Fibroblast of the aortic adventitia (primary cell): ENCODE measurements at places on chromosomes 1 and 21.

- no peak for DNase-seq
Observed at GRCh38 chr1:230141797-230142607, 75.0 kb downstream of the GALNT2 start.

DNA sequence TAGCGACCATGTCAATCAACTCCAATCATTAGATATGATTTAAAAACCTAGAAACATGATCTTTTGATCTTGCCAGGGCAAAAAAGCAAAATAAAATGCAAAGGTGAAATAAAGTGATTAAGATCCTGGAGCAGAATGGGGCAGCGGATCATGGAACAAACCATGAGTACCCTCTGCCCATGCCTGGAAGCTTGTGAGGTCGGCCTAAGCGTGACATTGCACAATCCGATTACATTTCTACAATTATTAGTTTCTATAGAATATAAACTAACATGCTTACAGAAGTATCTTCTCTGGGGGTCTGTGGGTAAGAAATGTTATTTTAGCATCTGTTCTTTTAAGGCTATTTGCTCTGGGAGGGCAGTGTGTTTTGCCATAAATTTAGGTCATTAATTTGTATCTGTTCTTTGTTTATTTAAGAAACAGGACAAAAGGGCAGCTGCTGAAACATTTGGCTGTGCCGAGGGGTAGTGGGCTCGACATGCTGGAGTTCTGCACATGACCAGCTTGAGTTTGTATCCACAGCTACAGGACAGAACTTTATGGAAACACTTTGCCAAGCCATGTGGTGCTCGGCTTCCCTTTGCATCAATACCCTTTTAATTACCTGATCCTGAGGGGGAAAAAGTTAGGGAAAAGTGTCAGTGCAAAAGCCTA is 55.9 kb downstream of the ZBTB18 start:
- no peak for DNase-seq

DNA sequence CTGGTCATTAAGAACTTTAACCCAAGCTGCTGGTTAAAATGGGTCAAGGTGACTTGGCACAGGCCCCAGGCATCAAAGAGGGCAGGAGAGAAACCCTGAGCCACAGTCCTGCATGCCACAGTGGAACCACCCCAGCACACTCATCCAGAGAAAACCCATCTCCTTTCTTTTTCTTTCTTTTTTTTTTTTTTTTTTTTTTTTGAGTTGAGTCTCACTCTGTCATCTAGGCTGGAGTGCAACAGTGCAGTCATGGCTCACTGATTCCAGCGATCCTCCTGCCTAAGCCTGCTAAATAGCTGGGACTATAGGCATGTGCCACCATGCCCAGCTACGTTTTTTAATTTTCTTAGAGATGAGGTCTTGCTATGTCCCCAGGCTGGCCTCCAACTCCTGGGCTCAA is 109.2 kb upstream of the RAB4A start:
- DNase-seq, result no peak

- DNase-seq, result peak; percentile 13
Observed at GRCh38 chr1:111436726-111437125, 9.2 kb upstream of the OVGP1 start.

DNA sequence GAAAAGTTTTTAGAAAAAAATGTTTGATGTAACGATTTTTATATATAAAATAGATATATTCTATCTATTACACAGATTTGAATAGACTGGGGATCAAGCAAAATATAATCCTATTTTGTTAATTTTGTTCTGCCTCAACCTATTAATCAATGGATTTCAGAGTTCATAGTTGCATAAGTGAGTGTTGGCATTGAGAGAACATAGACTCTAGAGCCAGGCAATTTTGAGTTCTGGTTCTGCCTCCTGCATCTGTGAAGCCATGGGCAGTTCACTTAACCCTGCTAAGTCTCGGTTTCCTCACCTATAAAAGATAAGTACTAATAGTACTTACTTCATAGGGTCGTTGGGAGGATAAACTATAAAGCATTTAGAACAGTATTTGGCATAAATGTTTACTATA is 13.6 kb upstream of the PKN2 start:
- DNase-seq, result no peak

DNA sequence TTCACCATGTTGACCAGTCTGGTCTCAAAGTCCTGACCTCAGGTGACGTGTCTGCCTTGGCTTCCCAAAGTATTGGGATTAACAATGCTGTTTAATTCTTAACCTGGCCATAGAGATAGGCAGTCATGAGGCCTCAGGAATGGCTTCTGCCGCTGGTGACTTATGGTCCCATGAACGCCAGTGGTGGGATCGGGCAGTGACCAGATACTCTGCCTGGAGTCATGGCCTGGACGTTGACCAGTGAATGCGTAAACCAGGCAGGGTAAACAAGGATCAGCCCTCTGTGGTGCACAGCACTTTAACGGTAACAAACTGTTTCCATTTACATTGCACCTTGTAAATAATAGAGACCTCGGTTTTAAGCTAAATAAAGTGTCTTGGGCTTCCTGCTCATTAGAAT is 23.0 kb downstream of the MTARC1 start:
- no peak for DNase-seq

DNA sequence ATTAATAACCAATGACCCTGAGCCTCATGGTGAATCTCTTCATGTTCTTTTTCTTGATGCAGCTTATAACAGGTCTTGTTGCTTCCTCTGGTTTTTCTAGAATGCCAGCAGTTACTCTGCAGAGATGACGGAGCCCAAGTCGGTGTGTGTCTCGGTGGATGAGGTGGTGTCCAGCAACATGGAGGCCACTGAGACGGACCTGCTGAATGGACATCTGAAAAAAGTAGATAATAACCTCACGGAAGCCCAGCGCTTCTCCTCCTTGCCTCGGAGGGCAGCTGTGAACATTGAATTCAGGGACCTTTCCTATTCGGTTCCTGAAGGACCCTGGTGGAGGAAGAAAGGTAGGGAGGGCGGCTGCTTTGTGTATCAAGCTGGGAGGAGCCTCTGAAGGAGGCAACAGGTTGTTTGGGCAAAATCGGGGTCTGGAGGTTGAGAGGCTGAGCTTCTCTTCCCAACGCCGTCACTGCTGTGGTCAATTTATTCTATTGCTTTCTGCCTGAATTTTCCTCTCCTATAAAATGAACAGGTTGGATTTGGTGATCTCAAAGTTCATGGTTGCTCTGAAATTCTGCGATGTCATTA is 6.7 kb downstream of the ABCG1 start:
- DNase-seq, result no peak

DNA sequence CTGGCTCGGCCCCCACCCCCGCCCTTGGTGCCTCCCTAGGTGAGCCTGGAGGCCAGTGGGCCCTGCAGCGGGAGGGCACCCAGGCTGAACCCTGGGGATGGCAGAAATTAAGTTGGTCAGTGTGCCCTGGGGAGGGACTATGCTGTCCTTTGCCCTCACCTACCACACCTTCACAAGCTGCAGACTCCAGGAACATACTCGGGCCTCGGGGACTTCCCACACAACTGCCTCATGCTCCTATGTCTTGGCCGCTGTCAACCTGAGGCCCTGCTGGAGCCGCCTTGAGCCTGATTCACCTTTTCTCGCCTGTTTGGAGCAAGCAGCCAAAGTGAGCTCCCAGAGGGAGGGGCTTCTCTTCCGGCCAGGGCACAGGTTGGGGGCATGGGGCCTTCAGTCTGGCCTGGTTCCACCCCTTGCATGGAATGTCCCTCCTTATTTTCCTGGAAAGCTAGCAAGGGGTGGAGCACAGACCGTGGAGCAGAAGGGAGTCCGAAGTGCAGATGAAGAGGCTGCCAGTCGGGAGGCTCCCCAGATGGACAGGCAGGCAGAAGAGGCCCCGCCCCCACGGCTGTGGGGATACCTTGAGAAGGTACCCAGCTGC is 24.7 kb downstream of the KNCN start:
- no peak for DNase-seq

DNA sequence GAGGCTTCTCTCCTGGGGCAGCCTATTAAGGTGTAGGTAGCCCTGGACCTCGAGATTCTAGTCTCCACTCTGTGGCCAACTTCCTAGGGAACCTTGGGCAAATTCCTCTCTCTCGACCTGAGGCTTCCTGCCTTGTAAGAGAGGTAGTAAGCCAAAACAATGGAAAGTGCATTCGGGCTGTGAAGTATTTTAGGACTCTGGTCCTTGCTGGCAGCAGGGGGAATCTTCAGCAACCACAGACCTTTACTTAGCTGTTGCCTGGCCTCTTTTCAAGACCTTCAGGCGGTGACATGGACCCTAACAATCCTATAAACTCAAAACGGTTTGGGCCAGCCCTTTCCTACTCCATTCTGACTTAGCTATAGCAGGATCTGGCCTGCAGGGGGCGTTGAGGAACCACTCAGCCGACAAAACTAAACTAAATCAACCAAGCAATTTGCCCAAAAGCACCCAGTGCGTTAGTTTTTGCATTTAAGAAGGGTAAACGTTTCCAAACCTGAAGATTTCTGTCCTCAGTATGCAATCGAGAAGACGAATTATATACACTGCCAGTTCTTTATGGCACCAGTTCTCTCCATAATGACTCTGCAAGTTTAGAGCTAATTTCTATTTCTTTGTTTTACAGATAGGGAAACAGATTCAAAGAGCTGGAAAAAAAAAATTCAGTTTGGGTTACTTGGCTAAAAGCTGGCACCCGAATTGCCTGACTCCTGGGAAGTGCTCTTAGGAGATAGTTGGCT is 10.9 kb upstream of the SESN2 start:
- DNase-seq, result peak; percentile 94

- peak; percentile 82 for DNase-seq
Observed at GRCh38 chr21:36028127-36029069, 31.9 kb downstream of the SETD4 start.

DNA sequence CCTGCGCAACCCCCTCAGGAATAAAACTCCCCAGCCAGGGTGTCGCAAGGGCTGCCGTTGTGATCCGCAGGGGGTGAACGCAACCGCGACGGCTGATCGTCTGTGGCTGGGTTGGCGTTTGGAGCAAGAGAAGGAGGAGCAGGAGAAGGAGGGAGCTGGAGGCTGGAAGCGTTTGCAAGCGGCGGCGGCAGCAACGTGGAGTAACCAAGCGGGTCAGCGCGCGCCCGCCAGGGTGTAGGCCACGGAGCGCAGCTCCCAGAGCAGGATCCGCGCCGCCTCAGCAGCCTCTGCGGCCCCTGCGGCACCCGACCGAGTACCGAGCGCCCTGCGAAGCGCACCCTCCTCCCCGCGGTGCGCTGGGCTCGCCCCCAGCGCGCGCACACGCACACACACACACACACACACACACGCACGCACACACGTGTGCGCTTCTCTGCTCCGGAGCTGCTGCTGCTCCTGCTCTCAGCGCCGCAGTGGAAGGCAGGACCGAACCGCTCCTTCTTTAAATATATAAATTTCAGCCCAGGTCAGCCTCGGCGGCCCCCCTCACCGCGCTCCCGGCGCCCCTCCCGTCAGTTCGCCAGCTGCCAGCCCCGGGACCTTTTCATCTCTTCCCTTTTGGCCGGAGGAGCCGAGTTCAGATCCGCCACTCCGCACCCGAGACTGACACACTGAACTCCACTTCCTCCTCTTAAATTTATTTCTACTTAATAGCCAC is 696 bp downstream of the TGFB2 start:
- peak; percentile 79 for DNase-seq

GRCh38 chr1:199460933-199461332 is 566.6 kb upstream of the NR5A2 start:
- DNase-seq, result peak; percentile 31

DNA sequence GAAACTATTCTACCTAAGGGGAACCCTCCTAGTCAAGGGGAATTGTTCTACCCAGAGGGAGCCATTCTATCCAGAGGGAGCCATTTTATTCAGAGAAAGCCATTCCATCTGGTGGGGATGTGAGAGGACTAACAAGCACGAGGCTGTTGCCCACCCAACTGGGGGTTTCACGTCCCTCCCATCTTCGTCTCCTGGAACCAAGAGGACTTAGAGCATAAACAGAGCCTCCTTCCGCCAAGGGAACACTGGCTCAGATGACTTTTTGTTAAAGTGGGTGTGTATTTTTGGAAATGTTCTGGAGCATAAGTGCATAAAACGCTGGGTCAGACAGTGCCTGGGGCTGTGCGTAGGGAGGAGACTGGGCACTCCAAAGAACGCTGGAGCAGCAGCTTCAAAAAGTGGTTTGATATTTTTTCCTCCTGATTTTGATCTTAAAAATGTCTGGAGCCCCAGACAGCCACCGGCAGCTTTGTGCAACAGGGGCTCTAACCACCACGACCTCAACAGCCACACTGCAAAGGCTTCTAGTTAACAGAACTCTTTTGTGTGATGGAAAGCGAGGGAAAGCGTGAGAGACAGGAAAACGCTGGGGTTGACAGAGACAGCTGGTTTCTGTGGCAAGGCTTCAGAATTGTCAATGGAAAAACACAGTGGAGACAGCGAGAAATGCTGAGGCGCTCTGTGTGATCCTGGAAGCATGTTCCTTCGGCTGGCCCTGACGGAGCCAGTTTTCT is 363.6 kb upstream of the CAMK1G start:
- no peak for DNase-seq

DNA sequence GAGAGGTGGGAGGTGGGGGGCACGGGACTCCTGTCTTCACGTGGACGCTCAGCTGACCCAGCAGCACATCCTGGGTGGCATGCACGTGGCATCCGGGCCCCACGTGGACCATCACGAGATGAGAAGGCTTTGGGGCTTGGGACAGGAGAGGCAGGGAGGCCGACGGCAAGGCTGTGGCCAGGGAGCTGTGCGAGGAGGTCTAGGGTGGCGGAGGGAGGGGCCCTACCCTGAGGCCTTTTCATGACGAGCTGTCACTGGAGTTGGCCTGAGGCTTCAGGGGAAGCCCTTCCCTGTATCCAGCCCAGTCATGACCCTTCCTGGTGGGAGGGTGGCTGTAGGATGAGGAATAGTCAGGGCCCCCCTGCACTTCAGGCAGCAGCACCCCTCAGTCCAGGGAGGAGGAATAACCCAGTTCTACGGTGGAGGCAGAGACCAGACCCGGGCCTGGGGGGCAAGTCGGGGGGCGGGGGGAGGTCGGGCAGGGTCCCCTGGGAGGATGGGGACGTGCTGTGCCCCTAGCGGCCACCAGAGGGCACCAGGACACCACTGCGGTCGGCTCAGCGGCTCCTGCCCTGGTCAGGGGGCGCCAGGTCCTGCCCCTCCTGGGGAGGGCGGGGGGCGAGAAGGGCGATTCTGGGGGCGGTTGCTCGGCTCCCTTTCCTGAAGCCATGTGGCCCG is 2.0 kb upstream of the PERM1 start:
- peak; percentile 10 for DNase-seq

GRCh38 chr1:66831529-66832239 is 30.6 kb upstream of the INSL5 start:
- DNase-seq, result peak; percentile 4

DNA sequence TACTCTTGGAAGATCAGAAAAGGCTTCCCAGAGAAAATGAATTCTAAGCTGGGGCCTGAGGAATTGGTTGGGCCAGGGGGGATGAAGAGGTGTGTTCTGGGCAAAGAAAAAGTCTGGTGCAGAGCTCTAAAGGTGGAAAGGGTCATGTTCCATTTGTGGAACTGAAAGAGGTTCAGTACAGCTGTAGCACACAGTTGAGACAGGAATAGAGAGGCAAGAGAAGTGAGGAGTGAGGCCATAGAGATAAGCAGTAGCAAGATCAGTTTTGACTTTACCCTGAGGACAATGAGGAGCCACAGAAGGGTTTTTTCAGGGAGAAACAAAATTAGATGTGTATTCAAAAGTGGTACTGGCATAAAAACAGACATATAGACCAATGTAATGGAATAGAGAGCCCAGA is 30.3 kb upstream of the MUTYH start:
- no peak for DNase-seq
